ENCODE measurements at places on chromosomes 5 and 9.
A peak's percentile ranks its signal among the peaks of the same experiment; 100 is the strongest.

DNA sequence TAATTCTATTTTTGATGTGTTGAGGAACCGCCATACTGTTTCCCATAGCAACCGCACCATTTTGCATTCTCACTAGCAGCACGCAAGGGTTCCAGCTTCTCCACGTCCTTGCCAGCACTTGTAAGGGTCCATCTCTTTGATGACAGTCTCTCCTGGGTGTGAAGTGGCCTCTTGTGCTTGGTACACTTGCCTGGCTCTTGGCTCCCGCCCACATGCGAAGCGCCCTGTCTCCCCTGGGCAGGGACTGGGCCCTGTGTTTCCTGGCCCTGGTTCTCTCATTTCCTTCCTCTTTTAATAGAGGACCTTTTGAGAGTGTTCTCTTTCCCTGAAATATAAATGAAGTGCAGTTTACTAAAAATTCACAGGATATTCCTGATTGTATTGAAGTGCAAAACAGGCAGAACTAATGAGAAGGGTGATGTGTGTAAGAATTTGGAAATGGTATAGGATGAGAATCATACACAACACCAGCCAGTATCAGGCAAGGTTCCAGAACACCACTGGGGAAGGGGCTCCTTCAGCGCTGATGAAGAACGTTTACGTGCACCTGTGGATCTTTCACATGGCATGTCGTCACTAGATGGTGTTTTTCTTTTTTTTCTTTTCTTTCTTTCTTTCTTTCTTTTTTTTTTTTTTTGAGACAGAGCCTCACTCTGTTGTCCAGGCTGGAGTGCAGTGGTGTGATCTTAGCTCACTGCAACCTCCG is 73.0 kb downstream of the EHMT1 start:
- DNase-seq = no peak

GRCh38 chr9:109444771-109445320 is 53.3 kb downstream of the PTPN3 start:
- DNase-seq = no peak

DNA sequence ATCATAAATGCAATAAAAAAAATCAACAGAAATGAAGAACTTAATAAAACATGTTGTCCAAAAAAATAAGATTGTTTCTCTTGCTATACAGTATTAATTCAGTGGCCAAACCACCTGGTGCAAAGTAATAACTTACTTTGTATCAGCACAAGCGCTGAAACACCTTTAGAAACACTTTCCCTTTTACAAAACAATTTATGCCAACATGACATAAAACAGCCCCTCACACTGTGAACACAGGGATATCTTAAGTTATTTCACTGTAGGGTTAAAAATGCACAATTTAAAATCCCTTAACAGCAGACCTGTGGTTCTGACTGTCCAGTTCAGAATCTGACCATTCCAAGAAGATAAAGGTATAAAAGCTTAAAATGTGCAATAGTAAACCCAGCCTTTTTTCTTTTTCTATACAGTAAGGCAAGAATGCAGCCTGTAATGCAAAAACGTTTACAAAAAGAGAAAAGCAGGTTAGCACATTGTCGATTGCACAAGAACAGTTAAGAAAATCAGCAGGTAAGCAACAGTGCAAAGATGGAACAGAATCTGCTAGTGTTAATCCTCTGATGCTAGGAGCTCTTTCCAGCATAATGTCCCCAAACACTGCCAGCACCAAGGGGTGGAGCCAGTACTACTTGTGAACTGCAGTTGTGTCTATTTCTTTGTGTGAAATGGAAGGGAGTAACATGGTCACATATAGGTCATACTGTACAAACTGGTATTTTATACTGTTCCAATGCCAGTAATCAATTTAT is 21.6 kb downstream of the RAB14 start:
- no peak for DNase-seq

GRCh38 chr9:86257391-86257790 is 2.1 kb downstream of the C9orf153 start:
- DNase-seq = peak; percentile 84

DNA sequence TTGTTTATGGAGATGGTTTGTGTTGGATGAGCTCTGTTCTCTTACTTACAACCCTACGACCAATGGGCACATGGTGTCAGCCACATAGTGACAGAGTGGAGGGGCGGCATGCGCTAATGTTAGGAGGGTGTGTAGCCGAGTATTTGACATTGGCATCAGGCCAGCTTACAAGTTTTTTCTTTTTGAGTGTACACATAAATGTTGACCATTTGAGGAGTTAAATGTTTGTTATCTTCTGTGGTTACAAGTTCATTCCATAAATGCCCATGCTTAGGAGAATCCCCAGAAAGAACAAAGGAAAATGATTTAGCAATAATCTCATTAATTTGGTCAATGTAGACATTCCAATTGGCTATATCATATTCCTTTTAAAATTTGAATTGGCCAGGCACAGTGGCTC is 180.1 kb upstream of the ELL2 start:
- no peak for DNase-seq
